ENCODE measurements at places on chromosomes 7 and 10. TPM values are rescaled to one million over a fixed set of nuclear protein-coding genes. Genes with fewer than 3 reads are reported as not detected.

The PTPRN2 gene
- 3.4 TPM for total RNA-seq

The OR13A1 gene
- total RNA-seq, result not detected

The DOCK4 gene
- 53.1 TPM for total RNA-seq

The PTPRZ1 gene
- total RNA-seq, result 0.98 TPM

The PAX4 gene
- not detected for total RNA-seq

The UFSP1 gene
- total RNA-seq, result 6.0 TPM

The GHITM gene
- total RNA-seq, result 153 TPM

The GCK gene
- 0.22 TPM for total RNA-seq

The SMIM30 gene
- total RNA-seq, result 34.1 TPM

The AASS gene
- 128 TPM for total RNA-seq

The ANKRD61 gene
- total RNA-seq, result 1.3 TPM

The CDH23 gene
- 14.3 TPM for total RNA-seq

The PSMC2 gene
- 113 TPM for total RNA-seq

The BLNK gene
- 12.6 TPM for total RNA-seq

The RBP4 gene
- 1,162 TPM for total RNA-seq

The TMEM196 gene
- total RNA-seq, result not detected

The RNF133 gene
- total RNA-seq, result 1.3 TPM

Data from subcutaneous adipose tissue (tissue), 4 donors.